ENCODE measurements at places on chromosomes 4 and X.

GRCh38 chr4:77617203-77617602 is 11.6 kb downstream of the CXCL13 start:
- no peak for DNase-seq

DNA sequence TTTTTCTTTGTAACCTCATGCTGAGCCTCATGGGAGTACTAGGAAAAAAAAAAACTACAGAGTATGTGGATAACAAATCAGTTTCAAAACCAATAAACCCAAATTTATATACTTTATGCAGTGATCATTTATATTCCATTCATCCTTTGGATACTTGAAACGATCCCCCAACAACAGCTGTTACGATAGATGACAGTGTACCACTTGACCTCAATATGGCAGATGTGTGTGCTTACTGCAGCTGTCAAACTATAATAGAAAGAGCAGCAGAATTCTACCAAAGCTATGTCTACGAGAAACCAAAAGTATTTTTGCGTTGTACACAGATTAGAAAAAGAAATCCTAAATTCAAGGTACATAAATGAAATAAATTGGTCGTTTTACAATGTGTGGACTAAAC is 337.8 kb downstream of the PDGFC start:
- no peak for DNase-seq

GRCh38 chr4:55817691-55818090 is 1.9 kb upstream of the EXOC1L start:
- DNase-seq, result no peak

DNA sequence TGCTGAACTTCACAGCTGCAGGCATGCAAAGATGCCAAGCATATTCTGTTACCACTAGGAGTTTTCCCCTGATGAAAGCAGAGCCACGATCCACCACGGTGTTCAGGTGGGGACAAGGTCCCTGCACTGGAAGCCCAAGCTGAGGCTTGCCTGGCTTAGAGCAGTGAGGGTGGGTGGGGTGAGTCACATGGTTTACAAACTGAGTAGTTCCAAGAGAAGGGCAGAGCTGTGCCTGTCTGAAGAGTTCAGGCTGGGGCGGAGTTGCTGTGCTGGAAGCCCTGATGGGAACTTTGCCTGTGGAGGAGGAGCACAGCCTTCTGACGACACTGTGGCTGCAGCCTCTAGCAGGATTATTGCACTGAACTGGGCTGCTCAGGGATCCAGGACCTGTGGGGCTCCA is 45.5 kb downstream of the FAM9B start:
- DNase-seq, result peak; percentile 18
